ENCODE measurements at places on chromosomes 4 and X. TPM values are rescaled to one million over a fixed set of nuclear protein-coding genes. Genes with fewer than 3 reads are reported as not detected.

USP26 gene
- not detected for total RNA-seq

PALLD gene
- total RNA-seq, result 886 TPM

IL21 gene
- total RNA-seq, result not detected

DNA sequence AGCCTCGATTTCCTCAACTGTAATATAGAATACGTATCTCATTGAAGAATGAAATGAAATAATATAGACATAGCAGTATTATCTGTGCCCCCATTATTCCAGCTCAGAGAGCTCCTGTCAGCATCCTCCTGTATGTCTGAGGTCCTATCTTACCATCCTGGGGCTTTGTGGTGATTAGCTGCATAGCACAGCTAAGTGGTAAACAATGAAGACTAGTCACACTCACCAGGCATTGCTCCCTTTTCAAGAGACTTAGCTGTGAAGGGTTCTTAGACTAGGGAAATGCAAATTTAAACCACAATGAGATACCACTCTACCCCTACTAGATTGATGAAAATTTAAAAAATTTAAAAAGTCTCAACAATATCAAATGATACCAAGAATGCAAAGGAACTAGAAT is 172.9 kb downstream of the SLC39A8 start:
- no peak overlapping the region for H3K27ac ChIP-seq
- peaks cover 18% of the 10 kb centered on the region for H3K4me1 ChIP-seq
- no peaks in the 10 kb centered on the region for H3K27me3 ChIP-seq
- H3K36me3 ChIP-seq, result no peaks in the 10 kb centered on the region
- no peak overlapping the region for H3K4me3 ChIP-seq
- no peak for DNase-seq

DNA sequence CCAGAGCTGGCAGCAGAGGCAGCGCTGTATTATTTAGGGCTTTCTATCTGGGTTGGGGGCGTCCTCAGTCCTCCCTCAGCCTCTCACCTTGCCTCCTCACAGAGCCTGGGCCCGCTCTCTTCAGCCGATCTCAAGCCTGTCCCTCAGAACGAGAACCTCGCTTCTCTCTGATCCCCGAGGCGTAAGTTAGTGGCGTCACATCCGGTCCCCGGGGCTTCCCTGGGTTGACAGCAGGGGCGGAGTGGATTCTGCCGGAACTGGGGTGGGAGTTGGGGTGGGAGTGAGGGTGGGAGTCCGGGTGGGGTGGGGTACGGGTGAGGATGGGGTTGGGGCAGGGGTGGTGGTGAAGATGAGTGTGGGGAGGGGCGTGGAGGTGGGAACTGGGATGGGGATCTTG is at the start of gene MAGEA10:
MAGEA10 (minus strand) TSS at position 190 of the 397 bp plus-strand sequence. CDS start 2,957 bp downstream, outside the sequence.
- H3K27ac ChIP-seq, result no peak within 1 kb of the TSS
- DNase-seq, result no peak
- no peaks in the 10 kb centered on the region for H3K27me3 ChIP-seq
- H3K4me1 ChIP-seq, result no peaks in the 10 kb centered on the region

GRCh38 chrX:137565921-137566745 is at the start of gene ZIC3:
ZIC3 (plus strand) TSS chrX:137566127; CDS start chrX:137566692, 565 bp downstream.
- no peak for DNase-seq
- no peak within 1 kb of the TSS for H3K27ac ChIP-seq
- H3K4me3 ChIP-seq, result peak within 1 kb of the TSS; percentile 68

DNA sequence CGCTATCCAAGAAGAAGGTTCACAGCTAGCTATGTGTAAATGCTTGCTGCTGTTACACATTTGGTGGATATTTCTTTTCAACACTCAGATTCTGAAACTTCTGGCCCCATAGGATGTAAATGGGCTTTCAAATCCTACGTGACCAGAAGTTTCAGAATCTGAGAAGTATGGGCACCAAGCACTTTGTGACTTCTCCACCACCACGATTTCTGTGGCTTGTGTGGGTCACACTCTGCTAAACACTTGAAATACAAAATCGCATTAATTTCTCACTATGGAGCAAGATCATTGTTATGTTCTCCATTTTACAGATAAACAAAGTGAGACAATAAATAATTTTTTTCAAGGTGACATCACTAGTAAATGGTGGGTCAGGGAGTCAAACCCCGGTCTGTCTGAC is 259.4 kb upstream of the JADE1 start:
- peaks cover 44% of the 10 kb centered on the region for H3K4me1 ChIP-seq
- no peak overlapping the region for H3K27ac ChIP-seq
- DNase-seq, result no peak
- no peak overlapping the region for H3K4me3 ChIP-seq
- H3K27me3 ChIP-seq, result no peaks in the 10 kb centered on the region

- peak overlapping the region; percentile 90 for H3K27ac ChIP-seq
- H3K36me3 ChIP-seq, result no peaks in the 10 kb centered on the region
- DNase-seq, result no peak
- peak overlapping the region; percentile 84 for H3K4me3 ChIP-seq
These were observed 646 bp downstream of the ABCB7 start for GRCh38 chrX:75155447-75155826.

DNA sequence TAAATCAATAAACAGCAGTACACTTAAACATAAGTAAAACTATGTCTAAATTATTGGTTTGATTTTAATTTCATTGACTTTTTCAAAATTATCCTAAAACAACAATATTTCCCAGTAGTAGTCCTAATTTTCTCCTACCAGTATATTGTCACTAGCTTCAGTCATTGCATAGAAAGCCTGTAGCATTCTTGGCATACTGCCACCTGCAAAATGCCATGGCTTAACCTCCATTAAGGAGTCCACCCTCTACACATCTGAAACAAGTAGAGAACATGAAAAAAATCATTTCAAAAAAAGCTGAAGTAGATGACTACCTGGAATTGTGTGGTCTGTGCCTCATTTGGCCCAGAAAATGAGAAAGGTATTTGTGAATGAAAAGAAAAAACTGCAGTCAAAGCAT is 348.5 kb downstream of the INPP4B start:
- H3K36me3 ChIP-seq, result no peaks in the 10 kb centered on the region
- no peak overlapping the region for H3K4me3 ChIP-seq
- H3K4me1 ChIP-seq, result no peaks in the 10 kb centered on the region
- no peak for DNase-seq
- no peak overlapping the region for H3K27ac ChIP-seq
- H3K27me3 ChIP-seq, result no peaks in the 10 kb centered on the region

GRCh38 chr4:183508697-183509335 is 4.0 kb downstream of the ING2 start:
- no peak overlapping the region for H3K4me3 ChIP-seq
- DNase-seq, result no peak
- H3K4me1 ChIP-seq, result peaks cover 16% of the 10 kb centered on the region

DNA sequence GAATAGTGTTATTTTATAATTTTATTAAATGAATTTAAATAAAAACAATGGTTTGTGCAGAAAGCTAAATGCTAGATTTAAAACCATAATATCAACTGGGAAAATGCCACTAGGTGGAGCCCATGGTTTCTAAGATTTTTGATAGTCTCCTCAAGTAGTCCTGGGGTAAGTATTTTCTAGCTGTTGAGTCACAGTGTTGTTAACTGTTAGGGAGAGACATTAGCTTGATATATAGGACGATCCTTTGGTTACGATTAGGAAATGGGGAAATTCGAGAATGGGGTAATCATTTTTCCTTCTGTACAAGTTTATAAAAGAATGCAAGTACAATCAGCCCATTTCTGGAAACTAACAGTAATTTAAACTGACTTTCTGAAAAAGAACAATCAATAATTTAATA is 378.4 kb downstream of the ANKRD50 start:
- H3K4me3 ChIP-seq, result peak overlapping the region; percentile 3
- no peaks in the 10 kb centered on the region for H3K36me3 ChIP-seq
- no peak for DNase-seq
- no peaks in the 10 kb centered on the region for H3K27me3 ChIP-seq

- no peak for DNase-seq
- H3K4me1 ChIP-seq, result peaks cover 24% of the 10 kb centered on the region
- H3K4me3 ChIP-seq, result peak overlapping the region; percentile 71
- H3K36me3 ChIP-seq, result no peaks in the 10 kb centered on the region
- H3K27me3 ChIP-seq, result peaks cover 16% of the 10 kb centered on the region
These were observed 105.2 kb downstream of the UCHL1 start for GRCh38 chr4:41361794-41362526.

DNA sequence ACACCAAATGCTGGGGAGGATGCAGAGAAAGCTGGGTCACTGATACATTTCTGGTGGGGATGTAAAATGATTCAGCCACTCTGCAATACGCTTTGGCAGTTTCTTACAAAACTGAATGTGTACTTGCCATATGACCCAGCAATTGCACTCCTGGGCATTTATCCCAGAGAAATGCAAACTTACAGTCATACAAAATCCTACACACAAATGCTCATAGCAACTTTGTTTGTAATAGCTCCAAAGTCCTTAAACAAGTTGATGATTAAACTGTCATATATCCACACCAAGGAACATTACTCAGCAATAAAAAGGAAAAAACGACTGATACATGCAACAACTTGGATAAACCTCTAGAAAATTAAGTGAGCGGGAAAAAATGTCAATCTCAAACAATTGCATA is 12.3 kb downstream of the MID1 start:
- no peaks in the 10 kb centered on the region for H3K27me3 ChIP-seq
- H3K4me1 ChIP-seq, result peaks cover 35% of the 10 kb centered on the region
- H3K36me3 ChIP-seq, result peaks cover 2% of the 10 kb centered on the region
- no peak for DNase-seq
- no peak overlapping the region for H3K27ac ChIP-seq
- H3K4me3 ChIP-seq, result no peak overlapping the region

DNA sequence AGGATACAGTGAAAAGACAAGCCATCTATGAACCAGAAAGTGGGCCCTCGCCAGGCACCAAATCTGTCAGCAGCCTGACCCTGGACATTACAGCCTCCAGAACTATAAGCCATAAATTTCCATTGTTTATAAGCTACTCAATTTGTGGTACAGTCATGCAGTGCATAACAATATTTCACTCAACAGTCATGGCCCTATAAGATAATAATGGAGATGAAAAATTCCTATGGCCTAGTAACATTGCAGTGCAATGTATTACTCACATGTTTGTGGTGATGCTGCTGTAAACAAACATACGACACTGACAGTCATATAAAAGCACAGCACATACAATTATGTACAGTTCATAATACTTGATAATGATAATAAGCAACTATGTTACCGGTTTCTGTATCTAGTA is 17.1 kb upstream of the TLR1 start:
- no peak for DNase-seq
- peaks cover 2% of the 10 kb centered on the region for H3K36me3 ChIP-seq
- H3K4me1 ChIP-seq, result peaks cover 20% of the 10 kb centered on the region
- H3K27ac ChIP-seq, result no peak overlapping the region

DNA sequence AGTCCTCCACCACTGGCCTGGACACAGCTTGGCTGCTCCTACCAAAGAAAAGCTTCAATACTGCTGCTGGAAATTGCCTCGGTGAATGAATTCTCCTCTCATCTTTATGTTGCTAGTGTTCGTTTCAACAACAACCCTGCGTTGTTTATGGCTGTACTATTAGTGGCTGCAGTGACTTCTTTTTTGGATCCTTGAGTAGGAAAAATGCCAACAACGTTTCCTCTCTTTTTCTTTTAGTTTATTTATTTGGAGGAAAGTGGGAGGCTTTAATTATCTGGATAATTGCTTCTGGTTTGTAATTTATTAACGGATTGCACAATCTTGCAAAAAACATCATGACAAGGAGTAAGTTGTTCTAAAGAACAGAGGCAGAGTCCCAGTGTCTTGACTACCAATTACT is 464.1 kb upstream of the TRAM1L1 start:
- DNase-seq, result no peak
- H3K4me3 ChIP-seq, result no peak overlapping the region
- H3K27ac ChIP-seq, result no peak overlapping the region
- H3K4me1 ChIP-seq, result no peaks in the 10 kb centered on the region

DNA sequence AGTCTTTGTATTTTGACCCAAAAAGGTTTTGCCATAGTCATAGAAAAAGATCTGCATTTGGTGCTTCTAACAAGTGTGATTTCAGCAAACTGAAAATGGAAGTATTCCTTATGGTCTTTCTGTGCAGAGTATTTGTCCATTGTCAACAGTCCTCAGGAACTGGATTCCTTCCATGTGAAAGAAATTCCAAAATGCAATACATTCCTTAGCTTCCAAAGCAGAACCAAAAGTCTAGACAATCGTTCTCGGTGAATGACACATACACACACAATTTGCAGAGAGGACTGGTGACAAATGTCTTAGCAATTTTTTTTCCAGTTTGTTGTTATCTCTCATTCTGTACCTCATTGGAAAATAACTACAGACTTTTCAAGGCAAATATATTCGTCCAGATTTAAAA is 562.2 kb upstream of the SLIT2 start:
- H3K27me3 ChIP-seq, result no peaks in the 10 kb centered on the region
- H3K27ac ChIP-seq, result peak overlapping the region; percentile 91
- peak overlapping the region; percentile 32 for H3K4me3 ChIP-seq
- DNase-seq, result no peak
- peaks cover 56% of the 10 kb centered on the region for H3K4me1 ChIP-seq

Measured in chondrocyte (in vitro differentiated cells).